ENCODE measurements at places on chromosomes 12 and 14.

DNA sequence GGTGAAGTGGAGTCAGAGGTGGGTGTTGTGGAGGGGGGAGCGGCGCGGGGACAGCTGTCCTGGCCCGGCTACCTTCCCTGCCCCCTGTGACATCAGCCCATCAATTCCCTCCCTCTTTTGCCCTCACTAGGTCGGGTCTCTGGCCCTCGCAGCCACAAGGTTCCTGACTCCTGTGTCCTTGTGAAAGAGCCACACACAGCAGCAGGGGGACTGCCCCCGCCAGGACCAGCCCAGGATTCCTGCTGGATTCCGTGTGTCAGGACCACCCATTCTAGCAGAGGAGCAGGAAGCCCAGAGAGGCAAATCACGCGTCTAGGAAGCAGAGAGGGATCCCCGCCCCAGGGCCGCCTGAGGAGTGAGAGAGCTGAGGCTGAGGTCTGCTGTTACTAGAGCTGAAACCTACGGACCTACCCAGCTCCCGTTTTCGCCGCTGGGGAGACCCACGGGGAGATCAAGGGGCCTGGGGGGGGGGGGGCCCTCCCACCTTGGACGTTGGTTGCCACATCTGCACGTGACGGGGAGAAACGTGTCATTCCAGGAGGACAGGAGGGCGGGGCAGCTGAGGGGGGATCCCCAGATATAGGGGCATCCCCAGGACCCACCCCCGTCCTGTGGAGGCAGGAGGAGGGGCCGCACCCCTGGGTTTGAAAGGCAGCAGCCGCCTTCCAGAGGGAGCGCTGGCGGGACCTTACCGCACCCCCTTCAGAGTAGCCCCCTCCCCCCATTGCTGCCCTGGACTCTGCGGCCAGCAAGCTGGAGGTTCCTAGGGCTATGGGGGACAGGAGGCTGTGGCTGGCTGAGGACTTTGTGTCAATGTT, 12.5 kb upstream of the INF2 start:
- peak; percentile 62 for DNase-seq

- no peak for DNase-seq
Measured at GRCh38 chr12:131591714-131592709, 118.9 kb upstream of the SFSWAP start.

- no peak for DNase-seq
Measured at GRCh38 chr12:125473501-125473900, 408.3 kb downstream of the AACS start.

DNA sequence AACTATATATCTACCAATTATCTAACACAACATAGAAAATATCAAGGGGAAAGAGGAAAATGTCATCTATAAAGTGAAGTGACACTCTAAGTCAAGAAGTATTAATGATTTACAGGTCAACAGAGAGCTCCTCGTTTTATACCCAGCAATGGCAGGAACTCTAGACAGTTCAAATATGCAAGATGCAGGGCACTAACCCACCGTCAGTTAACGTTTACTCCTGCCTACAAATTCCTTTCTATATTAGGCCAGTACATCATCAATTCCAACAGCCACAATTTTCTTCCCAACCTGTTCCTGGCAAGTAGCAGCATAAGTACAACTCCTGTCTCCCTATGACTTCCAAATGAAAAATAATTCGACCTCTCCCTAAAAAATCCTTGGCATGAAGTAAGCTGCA, 9.0 kb upstream of the KANSL2 start:
- DNase-seq, result no peak

GRCh38 chr12:51941011-51941581, 10.4 kb upstream of the ACVR1B start:
- no peak for DNase-seq

DNA sequence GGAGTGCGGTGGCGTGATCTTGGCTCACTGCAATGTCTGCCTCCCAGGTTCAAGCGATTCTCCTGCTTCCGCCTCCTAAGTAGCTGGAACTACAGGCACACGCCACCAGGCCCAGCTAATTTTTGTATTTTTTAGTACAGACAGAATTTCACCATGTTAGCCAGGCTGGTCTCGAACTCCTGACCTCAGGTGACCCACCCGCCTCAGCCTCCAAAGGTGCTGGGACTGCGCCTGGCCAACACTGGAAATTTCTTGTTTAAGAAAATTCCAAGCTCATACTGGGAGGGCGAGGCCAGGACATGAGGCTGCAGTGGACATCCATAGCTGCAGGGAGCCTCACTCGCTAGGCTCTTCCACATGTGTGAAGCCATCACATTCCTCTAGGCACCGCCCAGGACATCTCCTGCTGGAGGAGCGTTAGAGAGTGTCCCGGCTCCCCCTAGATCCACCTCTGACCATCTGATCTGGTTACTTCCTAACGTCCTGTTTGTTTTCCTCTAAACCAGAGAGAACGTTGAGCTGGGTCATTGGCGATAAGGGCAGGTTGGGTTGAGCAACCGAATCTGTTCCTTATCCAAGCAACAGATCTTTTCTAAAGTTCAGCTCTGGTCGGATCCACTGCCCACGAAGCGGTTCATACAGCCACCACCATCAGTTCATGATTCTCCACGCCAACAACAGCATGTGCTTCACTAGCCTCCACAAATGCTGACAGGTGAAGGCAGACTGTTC, 108.2 kb upstream of the MED13L start:
- no peak for DNase-seq

GRCh38 chr12:22672951-22673350, 48.0 kb downstream of the ETNK1 start:
- no peak for DNase-seq

DNA sequence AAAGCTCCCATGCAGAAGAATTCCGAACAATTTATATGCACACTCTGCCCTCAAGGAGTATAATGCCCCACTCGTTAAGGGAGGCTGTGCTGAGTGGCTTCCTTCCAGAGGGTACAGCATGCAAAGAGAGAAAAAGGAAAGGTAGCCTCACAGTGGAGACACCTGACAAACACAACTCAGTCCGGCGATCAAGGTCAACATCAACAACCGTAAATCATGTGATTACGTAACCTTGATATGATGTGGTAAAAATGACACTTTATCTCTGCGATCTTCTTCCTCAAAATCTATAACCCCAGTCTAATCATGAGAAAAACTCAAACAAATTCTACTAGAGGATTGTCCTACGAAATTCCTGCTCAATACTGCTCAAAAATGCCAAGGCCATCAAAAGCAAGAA, 400.5 kb upstream of the CCDC196 start:
- DNase-seq, result no peak

- DNase-seq, result no peak
Measured at GRCh38 chr12:100123316-100124095, 19.2 kb downstream of the BLTP3B start.

- DNase-seq, result peak; percentile 78
Measured at GRCh38 chr12:11812586-11813437, 163.3 kb downstream of the ETV6 start.

GRCh38 chr14:63517354-63517753, 25.8 kb downstream of the PPP2R5E start:
- no peak for DNase-seq

- no peak for DNase-seq
Measured at GRCh38 chr14:69711065-69711464, 55.9 kb upstream of the SRSF5 start.

- no peak for DNase-seq
Measured at GRCh38 chr14:60211153-60211552, 37.9 kb upstream of the PPM1A start.

- no peak for DNase-seq
Measured at GRCh38 chr14:89252887-89253532, 164.0 kb downstream of the FOXN3 start.

- DNase-seq, result no peak
Measured at GRCh38 chr12:28586481-28586880, 396.2 kb downstream of the CCDC91 start.

GRCh38 chr12:119695034-119695433, 27.1 kb downstream of the PRKAB1 start:
- DNase-seq, result no peak

- no peak for DNase-seq
Measured at GRCh38 chr12:124129132-124129531, 156.1 kb downstream of the ZNF664 start.

DNA sequence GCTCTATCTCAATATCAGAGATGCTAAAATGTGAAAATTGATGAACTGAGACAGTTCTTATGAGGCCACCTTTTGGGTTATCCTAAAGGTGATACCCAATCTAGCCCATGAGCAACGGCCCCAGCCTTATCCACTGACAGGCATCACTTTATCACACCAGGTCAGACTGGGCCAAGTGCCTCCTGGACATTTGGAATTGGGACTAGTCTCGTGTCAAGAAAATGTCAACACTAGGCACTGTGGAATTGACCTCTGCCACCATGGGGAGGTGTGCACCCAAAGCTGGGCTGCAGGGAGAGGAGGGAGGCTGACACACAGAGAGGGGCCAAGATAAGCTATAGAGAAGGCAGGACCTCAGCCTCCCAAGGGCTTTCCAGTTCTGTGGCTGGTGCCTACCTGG, 78.5 kb upstream of the ZFP36L1 start:
- DNase-seq, result no peak

GRCh38 chr12:90211017-90211416, 502.4 kb upstream of the ATP2B1 start:
- DNase-seq, result no peak

DNA sequence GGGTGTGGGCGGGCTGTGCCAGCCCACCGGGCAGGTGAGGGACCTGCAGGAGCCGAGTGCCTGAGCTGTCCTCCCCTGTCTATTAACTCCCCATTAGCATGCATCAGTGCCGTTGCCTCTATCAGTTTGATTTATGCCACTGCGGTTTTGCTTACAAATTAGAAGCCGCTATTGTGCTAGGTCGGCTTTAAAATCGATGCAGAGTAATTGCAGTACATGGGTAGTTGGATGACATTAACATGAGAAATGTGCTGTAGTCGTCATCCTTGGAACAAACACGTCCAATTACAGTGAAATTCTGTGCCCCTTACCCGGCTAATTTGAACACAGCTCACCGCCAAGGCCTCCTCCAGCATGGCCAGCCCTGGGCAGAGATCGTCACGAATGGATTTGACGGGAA, 145.8 kb downstream of the TSPAN9 start:
- no peak for DNase-seq

GRCh38 chr12:7113389-7113871, 4.4 kb upstream of the C1RL start:
- peak; percentile 72 for DNase-seq

DNA sequence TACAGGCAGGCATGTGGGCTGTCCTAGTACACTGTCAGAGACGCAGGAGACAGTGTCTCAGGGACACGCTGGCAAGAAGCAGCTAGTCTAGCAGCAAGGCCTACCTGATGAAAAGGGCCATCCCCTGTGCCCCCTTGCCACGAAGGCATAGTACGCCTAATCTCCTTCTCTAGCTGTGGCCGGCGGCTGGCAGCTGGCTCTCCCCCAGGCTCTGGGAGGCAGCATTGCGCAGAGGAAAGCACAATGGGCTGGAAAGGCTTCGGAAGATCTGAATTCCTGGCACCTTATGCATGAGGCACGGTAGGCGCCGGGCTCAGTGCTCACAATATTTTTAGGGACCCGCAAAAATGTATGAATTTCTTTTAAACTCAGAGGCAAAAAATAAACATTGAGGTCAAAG, 16.0 kb upstream of the PLEKHH1 start:
- no peak for DNase-seq

DNA sequence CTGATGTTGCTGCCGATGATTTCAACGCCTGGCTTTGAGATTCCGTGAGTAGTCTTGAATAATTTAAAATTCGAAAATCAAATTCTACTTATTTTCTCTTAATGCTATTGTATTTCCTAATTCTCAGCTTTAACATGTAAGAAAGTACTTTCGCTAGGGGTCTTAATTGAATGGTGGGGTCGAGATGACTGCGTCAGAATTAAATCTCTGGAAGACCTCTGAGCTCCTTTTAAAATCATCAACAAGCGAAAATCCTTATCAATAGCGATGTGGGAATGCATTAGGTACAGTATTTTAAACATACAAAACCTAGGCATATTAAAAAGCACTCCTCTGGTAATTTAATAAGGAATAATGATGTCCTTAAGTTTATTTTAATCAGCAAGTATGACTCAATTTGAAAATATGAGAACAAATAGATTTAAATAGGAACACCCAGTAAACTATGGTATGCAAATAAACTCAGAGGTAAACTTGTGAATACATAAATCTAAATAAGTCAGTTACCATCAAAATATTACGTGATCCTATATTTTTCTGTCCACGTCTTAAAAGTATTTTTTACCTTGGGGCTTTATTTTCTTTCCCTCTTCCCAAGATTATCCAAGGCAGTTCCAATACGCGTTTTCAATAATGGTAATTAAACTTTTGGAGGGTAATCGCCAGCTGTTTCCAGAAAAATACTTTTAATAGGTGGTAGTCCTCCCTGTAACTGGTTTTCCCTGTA, 1.4 kb downstream of the FOXA1 start:
- no peak for DNase-seq

GRCh38 chr14:26820138-26820537, 222.3 kb upstream of the NOVA1 start:
- no peak for DNase-seq

GRCh38 chr12:49972129-49972528, 618 bp upstream of the AQP6 start:
- DNase-seq, result no peak

GRCh38 chr12:124641591-124641990, 74.2 kb upstream of the NCOR2 start:
- no peak for DNase-seq

DNA sequence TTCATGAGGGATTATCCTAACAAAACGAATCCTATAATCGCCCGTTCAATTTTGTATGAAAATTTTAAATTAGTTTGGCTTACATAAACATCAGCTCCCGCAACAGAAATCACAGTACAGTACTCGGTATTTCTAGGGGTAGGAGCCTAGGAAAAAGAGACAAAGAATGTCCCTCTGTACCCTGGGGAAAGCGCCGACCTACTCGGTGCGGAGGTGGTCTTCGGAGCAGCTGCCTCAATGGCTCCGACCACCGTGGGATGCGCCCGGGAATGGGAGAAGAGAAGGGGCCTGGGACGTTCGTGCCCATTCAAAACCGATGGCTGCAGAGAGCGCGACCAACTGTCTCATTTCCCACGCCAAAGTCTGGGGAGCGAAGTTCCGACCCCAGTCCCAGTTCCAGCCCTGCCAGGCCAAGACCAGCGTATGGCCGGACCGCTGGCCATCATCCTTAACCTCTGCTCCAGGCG, 618 bp downstream of the GNPNAT1 start:
- DNase-seq, result no peak
